ENCODE measurements at places on chromosomes 12 and 14.

GRCh38 chr12:59675461-59675860, 79.6 kb downstream of the SLC16A7 start:
- DNase-seq: no peak

DNA sequence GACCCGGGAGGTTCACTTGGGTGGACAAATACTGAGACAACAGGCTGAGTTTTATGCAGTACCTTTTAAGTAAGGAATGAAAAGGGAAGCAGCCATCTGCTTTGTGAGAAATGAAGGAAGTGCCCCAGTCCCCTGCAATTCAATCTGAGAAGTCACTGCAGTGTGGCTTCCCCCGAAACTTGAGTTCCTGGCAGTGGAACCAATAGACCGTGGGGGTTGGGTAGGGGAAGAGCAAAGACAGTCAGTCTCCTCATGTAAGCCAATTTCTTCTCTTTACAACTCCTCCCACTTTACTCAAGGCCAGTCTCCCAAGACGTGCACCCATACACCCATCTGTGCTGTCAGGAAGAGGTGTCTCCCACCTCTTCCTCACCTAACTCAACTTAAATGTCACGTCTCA, 206.5 kb downstream of the BCAT1 start:
- no peak for DNase-seq

- DNase-seq: no peak
Observed at GRCh38 chr12:104369708-104370107, 66.2 kb downstream of the EID3 start.

GRCh38 chr12:49979791-49980190, 7.0 kb downstream of the AQP6 start:
- DNase-seq: no peak

DNA sequence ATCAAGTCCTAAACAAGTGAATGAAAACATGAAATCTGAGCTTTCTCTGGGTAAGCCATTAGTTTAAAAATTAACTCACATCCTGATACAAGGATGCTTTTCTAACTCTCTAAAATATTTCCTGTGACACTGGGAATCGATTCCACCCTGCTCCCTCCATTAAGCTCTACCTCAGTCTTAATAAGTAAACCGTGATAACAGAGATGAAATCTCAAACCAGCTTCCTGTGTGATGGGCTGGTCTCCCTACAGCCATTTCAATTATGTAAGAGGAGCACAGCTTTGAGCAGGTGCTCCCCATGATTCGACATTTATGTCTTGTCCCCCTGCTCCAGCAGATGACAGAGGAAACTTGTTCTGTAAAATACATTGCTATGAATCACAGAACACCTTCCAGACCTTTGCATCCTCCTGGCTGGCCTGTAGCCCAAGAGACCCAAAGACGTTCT, 59.0 kb downstream of the GAS2L3 start:
- DNase-seq: no peak

DNA sequence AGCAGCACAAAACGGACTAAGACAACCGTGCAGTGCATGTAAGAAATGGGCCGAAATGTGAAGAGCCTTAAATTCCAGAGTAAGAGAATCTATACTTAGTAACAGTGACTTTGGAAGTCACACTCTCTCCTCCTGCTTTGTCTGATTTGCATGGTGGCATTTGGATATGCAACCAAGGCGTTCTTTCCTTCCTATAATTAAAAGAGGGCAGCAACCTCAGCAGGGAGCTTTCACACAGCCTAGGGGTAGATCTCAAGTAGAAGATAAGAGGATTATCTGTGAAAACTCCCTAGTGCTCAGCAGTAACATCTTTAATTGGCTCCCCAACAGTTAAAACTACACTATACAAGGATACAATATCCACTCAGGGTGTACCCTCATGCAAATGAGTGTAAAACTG, 16.5 kb downstream of the GMFB start:
- no peak for DNase-seq

GRCh38 chr12:125314051-125314755, 249.0 kb downstream of the AACS start:
- DNase-seq: no peak

- no peak for DNase-seq
Observed at GRCh38 chr12:66120477-66120876, 10.1 kb downstream of the LLPH start.

- DNase-seq: no peak
Observed at GRCh38 chr12:122980183-122981035, at the start of gene ARL6IP4. Gene ARL6IP4 (plus strand): TSS chr12:122980681. CDS start chr12:122981140, 459 bp downstream.

- no peak for DNase-seq
Observed at GRCh38 chr14:58809520-58809919, 171.8 kb downstream of the DACT1 start.

DNA sequence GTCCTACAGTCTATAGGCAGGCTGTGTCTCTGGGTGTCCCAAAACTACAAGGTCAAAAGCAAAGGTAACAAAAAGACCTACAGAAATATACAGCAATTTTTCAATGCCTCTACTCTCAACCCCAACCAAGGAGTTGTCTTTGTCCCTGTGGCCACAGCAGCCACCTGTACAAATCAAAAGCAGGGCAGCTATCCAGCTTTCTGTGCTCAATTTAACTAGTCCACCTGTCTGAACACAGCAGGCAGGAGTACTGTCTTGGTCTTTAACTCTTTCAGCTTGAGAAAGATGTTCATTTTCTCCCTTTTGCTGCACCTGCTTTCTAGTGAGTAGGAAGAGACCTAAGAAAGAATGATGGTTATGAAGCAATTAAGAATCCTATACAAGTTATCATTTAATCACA, 19.7 kb downstream of the GDF11 start:
- DNase-seq: no peak

- no peak for DNase-seq
Observed at GRCh38 chr14:52844262-52845060, 53.1 kb upstream of the GNPNAT1 start.

GRCh38 chr14:33511851-33512640, 438.8 kb downstream of the EGLN3 start:
- DNase-seq: no peak

DNA sequence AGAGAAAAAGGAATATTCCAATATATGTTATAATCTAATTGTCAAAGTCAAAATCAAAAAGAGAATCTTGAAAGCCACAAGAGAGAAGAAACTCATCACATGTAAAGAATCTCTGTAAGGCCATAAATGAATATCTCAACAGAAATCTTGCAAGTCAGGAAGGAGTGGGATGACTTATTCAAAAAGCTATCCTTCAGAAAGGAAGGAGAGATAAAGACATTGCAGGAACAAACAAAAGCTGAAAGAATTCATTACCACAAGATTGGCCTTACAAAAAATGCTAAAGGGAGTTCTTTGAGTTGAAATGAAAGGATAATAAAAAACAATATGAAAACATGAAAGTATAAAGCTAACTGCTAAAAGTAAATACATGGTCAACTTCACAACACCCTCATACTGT, 286.8 kb downstream of the LRIG3 start:
- no peak for DNase-seq

DNA sequence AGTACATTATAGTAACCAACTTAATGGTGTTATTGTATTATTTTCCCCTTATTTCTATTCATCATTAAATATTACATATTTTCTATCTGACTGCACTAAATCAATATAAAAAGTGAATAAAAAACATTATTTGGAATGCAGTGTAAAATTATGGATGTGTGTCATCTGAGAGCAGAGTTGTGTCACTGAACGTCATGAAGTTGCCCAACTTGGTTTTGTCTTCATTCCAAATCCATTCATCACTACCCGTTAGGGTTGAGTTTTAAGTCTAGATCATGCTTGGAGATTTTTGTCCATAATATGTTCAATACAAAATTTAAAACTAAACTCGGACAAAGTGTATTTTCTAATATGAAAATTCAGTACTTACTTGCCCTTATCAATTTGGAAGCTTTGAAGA, 16.1 kb downstream of the KLRF1 start:
- DNase-seq: no peak

GRCh38 chr12:91381309-91381804, 198.7 kb upstream of the DCN start:
- DNase-seq: no peak

GRCh38 chr12:93130366-93131054, 201.4 kb upstream of the EEA1 start:
- DNase-seq: no peak

GRCh38 chr14:51939755-51940301, 49.5 kb upstream of the RTRAF start:
- DNase-seq: no peak

- no peak for DNase-seq
Observed at GRCh38 chr12:75172611-75173010, 37.0 kb downstream of the KCNC2 start.

DNA sequence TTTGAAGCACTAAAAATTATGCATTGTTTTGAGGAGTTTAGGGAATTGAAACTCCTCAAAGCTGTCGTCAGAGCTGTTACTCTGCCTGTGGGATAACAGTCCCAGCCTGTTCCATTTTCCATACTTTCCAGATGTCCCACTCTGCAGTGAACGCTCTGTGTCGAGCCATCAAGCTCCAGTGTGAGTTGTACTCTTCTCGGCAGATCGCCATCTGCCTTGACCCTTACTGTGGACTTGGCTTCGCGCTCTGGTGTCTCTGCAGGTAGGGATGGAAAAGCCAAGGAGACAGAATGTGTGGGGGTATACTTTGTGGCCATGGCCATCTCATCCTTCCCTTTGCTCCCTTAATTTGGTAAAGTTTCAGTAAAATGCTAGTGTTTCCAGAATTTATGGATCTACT, 35.5 kb upstream of the ATF1 start:
- DNase-seq: no peak

- DNase-seq: no peak
Observed at GRCh38 chr12:32515137-32515873, 115.9 kb downstream of the FGD4 start.

DNA sequence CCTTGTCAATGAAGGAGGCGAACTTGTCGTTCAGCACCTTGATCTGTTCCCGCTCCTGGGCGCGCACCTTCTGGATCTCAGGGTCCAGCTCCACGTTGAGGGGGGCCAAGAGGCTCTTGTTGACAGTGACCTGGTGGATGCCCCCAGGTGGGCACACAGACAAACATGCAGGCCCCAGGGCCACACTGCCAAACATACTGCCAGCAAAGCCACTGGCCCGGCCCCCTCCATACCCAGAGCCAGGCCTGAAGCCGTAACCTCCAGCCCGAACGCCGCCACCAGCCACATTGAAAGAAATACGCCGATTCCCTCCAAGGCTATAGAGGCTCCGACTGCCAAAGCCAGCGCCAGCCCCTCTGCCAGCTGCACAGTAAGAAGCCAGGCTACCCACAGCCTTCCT, 337 bp downstream of the KRT74 start:
- DNase-seq: no peak

- DNase-seq: no peak
Observed at GRCh38 chr12:65948320-65949008, 124.2 kb downstream of the HMGA2 start.

DNA sequence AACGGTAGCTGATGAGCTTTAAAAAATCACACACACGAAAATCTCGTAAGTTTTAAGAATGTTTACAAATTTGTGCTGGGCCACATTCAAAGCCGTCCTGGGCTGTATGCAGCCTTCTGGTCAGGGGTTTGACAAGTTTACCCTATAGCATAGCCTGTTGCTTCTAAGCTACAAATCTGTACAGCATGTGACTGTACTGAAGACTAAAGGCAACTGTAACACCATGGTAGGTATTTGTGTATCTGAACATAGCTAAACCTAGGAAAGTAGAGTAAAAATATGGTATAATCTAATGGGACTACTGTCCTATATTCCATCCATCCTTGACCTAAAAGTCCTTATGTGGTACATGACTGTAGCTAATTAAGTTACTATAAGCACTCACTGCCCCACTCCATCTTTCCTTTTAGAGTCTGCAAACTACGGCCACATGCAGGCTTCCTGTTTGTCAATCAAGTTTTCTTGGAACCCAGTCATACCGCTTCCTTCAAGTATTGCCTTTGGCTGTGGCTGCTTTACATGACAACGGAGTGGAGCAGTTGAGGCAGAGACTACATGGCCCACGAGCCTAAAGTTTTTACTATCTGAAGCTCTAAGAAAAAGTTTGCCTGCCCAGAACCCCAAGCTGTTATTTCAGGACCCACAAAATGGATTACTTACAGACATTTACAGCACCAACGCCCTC, 18.5 kb downstream of the KRT7 start:
- DNase-seq: no peak

DNA sequence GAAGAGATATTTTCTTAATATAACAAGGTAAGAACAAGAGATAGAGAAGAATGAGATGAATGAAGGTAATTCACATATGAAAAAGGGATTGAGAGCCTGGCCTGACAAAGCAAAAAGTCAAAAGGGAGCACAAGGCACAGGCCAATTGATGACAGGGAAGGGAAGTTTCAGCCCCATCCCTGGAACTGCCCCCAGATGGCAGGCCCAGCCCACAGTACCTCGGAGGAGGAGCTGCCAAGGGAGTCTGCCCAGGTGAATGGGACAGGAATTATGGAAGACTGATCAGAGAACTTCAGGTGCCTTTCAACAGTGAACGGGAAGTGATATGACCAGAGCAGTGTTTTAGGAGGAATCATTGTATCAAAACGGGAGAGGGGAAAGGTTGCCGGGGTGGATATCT, 15.7 kb downstream of the SNRPF start:
- no peak for DNase-seq

GRCh38 chr14:77259025-77259715, 11.8 kb downstream of the NGB start:
- no peak for DNase-seq

DNA sequence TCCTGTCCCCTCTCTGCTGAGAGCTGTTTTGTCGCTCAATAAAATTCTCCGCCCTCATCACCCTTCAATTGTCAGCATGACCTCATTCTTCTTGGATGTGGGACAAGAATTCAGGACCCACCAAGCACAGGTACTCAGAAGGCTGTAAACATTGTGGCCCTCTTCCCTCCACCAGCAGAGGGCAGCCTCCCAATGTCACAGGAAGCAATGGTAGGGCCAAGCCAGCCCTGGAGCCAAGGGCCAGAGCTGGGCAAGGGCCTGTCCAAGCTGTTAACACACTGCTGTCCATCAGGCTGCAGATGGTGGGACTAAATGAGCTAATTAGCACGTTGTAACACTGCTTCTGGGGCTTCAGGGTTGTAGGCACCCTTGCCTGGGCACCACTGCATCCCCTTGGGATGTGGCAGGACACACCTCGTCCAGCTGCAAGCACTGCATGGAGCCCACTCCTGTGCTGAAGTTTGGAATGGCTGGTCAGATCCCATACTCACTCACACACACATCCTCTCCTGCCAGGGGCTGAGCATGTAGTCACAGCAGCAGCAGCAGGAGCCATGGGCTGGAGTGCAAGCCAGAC, 62.7 kb upstream of the HECTD1 start:
- no peak for DNase-seq

DNA sequence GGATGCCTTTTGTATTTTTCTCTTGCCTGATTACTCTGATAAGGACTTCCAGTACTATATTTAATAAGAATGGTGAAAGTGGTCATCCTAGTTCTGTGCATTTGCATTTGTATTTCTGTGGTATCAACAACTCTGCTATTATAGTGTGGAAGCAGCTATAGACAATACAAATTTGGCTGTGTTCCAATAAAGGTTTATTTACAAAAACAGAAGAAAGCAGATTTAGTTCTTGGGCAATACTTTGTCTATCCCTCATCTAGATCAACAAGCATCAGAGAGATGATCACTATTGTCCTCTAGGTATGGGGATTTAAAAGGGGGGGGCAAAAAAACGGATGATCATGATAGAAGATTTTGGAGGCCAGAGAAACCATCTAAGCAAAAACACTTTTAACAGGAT, 19.1 kb upstream of the BTG1 start:
- no peak for DNase-seq

- DNase-seq: no peak
Observed at GRCh38 chr12:46089414-46090162, 99.2 kb upstream of the SCAF11 start.
